ENCODE measurements at places on chromosomes 12 and 14. TPM values are rescaled to one million over a fixed set of nuclear protein-coding genes. Genes with fewer than 3 reads are reported as not detected.

CLEC6A gene
- total RNA-seq, result not detected

SYNE2 gene
- 48.5 TPM for total RNA-seq

SPTB gene
- total RNA-seq, result 1.7 TPM

ERP27 gene
- total RNA-seq, result 1.1 TPM

MIP gene
- not detected for total RNA-seq

SMIM41 gene
- not detected for total RNA-seq

HOXC13 gene
- 7.3 TPM for total RNA-seq

- H3K4me3 ChIP-seq, result no peak overlapping the region
- DNase-seq, result peak; percentile 86
- no peak overlapping the region for H3K27ac ChIP-seq
- H3K36me3 ChIP-seq, result peaks cover 4% of the 10 kb centered on the region
Observed at GRCh38 chr14:21092273-21093011, 6.0 kb downstream of the ZNF219 start.

- no peaks in the 10 kb centered on the region for H3K27me3 ChIP-seq
- DNase-seq, result peak; percentile 83
- no peak overlapping the region for H3K27ac ChIP-seq
- H3K36me3 ChIP-seq, result no peaks in the 10 kb centered on the region
- no peak overlapping the region for H3K4me3 ChIP-seq
- no peaks in the 10 kb centered on the region for H3K4me1 ChIP-seq
Observed at GRCh38 chr12:52395761-52396434, 10.2 kb downstream of the KRT82 start.

GRCh38 chr12:77813558-77813957 lies 17.1 kb upstream of the NAV3 start:
- H3K4me3 ChIP-seq, result no peak overlapping the region
- H3K27ac ChIP-seq, result no peak overlapping the region
- DNase-seq, result no peak
- no peaks in the 10 kb centered on the region for H3K36me3 ChIP-seq
- H3K4me1 ChIP-seq, result no peaks in the 10 kb centered on the region
- H3K27me3 ChIP-seq, result no peaks in the 10 kb centered on the region

- H3K4me1 ChIP-seq, result no peaks in the 10 kb centered on the region
- H3K27ac ChIP-seq, result no peak overlapping the region
- no peaks in the 10 kb centered on the region for H3K36me3 ChIP-seq
Observed at GRCh38 chr14:75489480-75489837, 32.8 kb upstream of the BATF start.

DNA sequence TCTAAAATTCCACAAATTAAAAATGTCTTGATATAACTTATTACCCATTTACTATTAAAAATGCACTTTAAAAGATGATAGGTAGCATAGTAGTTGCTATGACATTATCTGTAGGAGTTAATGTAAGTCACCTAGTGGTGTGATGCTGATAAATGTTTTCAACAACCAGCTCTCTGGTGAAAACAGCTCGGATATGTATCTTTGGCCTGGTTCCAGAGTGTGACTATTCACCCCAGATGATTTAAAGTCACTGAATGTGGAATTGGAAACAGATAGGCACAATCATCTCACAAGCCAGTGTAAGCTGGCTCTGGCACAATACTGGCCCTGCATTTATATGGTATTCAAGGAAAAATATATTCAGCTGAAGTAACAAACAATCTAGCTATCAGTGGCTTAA lies 9.2 kb upstream of the CCDC196 start:
- H3K27ac ChIP-seq, result no peak overlapping the region
- H3K4me3 ChIP-seq, result no peak overlapping the region
- no peak for DNase-seq
- no peaks in the 10 kb centered on the region for H3K4me1 ChIP-seq
- H3K36me3 ChIP-seq, result no peaks in the 10 kb centered on the region

GRCh38 chr12:104011253-104011652 lies 38.7 kb downstream of the GLT8D2 start:
- H3K27ac ChIP-seq, result no peak overlapping the region
- DNase-seq, result no peak
- no peak overlapping the region for H3K4me3 ChIP-seq

GRCh38 chr14:85273099-85273677 lies 256.8 kb upstream of the FLRT2 start:
- H3K27ac ChIP-seq, result no peak overlapping the region
- no peak for DNase-seq
- no peaks in the 10 kb centered on the region for H3K36me3 ChIP-seq
- H3K27me3 ChIP-seq, result no peaks in the 10 kb centered on the region

GRCh38 chr12:105461271-105461943 lies 130.9 kb downstream of the C12orf75 start:
- H3K36me3 ChIP-seq, result no peaks in the 10 kb centered on the region
- H3K27me3 ChIP-seq, result no peaks in the 10 kb centered on the region
- H3K4me3 ChIP-seq, result no peak overlapping the region
- H3K27ac ChIP-seq, result no peak overlapping the region
- H3K4me1 ChIP-seq, result peaks cover 12% of the 10 kb centered on the region

GRCh38 chr12:46432325-46432724 lies 59.8 kb upstream of the SLC38A2 start:
- no peak overlapping the region for H3K4me3 ChIP-seq
- DNase-seq, result no peak
- peaks cover 20% of the 10 kb centered on the region for H3K4me1 ChIP-seq
- no peaks in the 10 kb centered on the region for H3K36me3 ChIP-seq

DNA sequence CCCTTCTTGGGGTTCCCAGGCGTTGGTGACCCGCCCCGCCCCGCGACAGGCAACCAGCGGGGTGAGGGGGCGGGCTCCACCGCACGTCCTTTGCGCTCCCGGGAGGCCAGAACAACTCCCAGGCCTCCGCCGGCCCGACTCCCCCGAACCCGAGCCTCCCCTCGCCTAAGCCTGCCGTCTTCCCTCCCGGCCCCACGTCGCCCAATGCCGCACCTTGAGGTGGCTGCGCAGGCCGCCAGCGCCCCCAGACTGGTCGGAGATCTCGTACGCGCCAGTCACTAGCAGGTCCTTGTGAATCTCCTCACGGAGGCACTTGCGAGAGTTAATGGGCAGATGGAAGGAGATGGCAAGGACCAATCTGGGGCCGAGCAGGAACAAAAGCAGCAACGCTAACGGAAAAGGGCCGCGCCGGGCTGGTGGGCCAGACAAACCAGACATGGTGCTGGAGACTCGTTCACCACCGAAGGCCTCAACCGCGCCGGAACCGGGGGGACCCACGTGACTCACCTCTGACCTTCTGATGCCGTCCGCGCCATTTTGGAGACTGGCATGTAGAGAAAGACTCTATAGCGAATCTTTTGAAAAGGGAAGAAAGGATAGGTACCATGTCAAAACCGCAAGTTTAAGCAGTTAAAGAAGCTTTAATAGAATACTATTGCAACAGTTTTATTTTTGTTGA lies at the start of gene TMED10:
TSS of gene TMED10 (minus strand) at position 471 of the 679 bp plus-strand sequence. CDS start at position 438, 33 bp downstream.
- no peaks in the 10 kb centered on the region for H3K36me3 ChIP-seq
- H3K27me3 ChIP-seq, result no peaks in the 10 kb centered on the region
- no peaks in the 10 kb centered on the region for H3K4me1 ChIP-seq
- DNase-seq, result peak; percentile 91
- peak within 1 kb of the TSS; percentile 91 for H3K4me3 ChIP-seq

GRCh38 chr14:69090187-69090789 lies 62.6 kb downstream of the DCAF5 start:
- H3K27ac ChIP-seq, result no peak overlapping the region
- H3K36me3 ChIP-seq, result no peaks in the 10 kb centered on the region
- DNase-seq, result peak; percentile 58

GRCh38 chr14:75222208-75222701 lies 45.8 kb upstream of the TMED10 start:
- peaks cover 10% of the 10 kb centered on the region for H3K4me1 ChIP-seq
- no peak for DNase-seq
- H3K36me3 ChIP-seq, result no peaks in the 10 kb centered on the region
- H3K27ac ChIP-seq, result no peak overlapping the region
- H3K27me3 ChIP-seq, result no peaks in the 10 kb centered on the region

DNA sequence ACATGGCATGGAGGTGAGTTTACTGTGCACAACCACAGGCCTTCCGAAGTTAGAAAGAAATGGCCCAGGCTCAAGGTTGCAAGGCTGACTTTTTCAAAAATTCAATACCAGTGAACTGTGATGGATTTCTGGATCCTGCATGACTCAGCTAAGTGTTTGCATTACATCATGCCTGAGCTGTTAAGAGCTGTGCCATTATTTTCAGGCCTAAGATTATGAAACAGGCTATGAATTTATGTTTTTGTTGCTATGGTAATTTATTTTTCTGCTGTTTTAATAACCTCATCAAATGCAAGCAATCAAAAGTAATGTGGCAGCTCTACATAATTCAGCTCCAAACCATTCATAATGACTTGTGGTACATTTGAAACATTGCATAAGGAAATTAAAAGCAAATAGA lies 457.7 kb upstream of the TMEM132C start:
- no peak overlapping the region for H3K4me3 ChIP-seq
- no peak overlapping the region for H3K27ac ChIP-seq
- no peaks in the 10 kb centered on the region for H3K36me3 ChIP-seq
- DNase-seq, result no peak
- H3K27me3 ChIP-seq, result no peaks in the 10 kb centered on the region

DNA sequence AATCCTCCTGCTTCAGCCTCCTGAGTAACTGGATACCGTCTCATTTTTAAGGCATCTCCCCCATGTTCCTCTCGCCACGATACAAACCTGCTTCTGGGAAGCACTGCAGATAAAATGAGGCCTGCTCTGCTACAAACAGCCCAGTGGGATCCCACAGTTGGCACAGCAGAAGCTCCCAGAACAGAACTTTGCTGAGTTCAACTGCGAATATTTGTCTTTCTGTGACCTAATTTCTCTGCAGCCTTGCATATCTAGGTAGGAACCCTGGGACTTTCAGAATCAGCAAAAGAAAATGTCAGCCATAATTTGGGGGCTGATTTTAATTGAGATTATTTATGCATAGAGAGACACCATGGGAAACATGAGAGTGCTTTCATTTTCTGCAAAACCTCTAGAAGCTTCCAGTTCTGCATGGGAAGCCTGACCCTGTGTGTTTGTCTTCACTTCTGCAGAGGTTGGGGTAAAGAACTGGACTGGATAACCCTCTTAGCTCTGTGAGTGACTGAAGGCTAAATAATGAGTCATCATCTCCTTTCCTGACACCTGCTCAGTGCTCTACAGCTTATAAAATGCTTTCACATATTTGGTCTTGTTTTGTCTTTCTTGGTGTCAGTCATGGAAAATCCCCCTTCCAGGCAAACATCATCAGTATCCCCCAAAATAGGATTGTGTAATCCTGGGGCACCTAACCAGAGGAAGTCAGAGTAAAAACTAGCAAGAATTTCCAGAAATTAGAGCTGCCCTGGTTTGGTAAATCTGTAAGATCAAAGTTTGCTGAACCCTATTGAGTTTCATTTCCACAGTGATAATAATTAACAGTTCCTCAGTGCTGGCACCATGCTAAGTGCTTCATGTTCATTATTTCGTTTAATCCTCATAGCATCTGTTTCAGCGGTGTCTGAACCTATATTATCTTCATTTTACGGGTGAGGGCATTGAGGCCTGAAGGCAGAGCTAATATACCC lies 185.8 kb downstream of the SLC15A4 start:
- H3K4me3 ChIP-seq, result no peak overlapping the region
- H3K4me1 ChIP-seq, result no peaks in the 10 kb centered on the region
- H3K27me3 ChIP-seq, result no peaks in the 10 kb centered on the region
- no peaks in the 10 kb centered on the region for H3K36me3 ChIP-seq
- DNase-seq, result no peak
- H3K27ac ChIP-seq, result no peak overlapping the region

DNA sequence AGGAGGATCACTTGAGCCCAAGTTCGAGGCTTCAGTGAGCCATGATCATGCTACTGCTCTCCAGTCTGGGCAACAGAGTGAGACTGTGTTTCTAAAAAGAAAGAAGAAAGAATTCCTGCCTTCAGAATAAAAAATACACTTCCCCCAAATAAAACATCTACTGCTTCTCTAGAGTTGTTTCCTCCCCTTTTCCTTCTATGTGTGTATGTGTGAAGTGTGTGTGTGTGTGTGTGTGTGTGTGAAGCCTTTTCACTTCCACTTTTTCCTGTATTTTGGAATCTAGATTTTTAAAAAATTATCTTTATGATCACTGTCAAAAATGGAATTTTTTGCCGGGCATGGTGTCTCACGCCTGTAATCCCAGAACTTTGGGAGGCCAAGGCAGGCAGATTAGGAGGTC lies 12.6 kb upstream of the SNX6 start:
- H3K36me3 ChIP-seq, result no peaks in the 10 kb centered on the region
- DNase-seq, result no peak
- H3K27ac ChIP-seq, result no peak overlapping the region
- no peaks in the 10 kb centered on the region for H3K27me3 ChIP-seq

DNA sequence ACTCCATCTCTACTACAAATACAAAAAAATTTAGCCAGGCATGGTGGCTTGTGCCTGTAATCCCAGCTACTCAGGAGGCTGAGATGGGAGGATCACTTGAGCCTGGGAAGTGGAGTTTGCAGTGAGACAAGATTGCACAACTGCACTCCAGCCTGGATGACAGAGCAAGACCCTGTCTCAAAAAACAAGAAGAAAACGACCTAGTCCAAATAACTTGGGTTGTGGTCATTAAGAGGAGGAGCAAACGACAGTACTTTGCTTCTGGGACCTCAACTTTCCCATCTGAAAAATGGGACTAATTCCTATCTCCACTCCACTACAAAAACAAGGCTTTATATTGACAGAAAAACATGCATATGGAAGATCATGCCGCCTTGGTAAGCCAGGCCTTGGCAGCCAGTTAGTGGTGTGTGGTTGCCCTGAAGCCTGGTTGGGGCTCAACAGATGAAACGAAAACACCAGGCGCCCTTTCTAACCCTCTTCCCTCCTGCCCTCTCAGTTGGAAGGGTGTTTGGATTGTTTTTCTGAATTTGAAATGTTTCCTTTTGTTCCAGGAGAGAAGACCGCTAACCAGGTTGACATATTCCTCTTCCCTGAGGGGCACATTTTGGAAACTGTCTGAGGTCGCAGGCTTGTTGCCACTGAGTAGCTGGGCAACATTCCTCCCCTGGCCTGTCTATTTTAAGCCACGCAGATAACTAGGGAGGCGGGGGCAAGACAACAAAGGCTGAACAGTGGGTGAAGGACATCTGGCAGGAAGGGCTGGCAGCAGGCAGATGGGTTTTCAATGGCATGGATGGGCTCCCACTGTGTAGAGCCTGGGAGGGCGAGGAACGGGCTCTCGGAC lies 13.7 kb upstream of the VPS37B start:
- H3K4me3 ChIP-seq, result no peak overlapping the region
- peak; percentile 48 for DNase-seq
- no peaks in the 10 kb centered on the region for H3K27me3 ChIP-seq
- H3K4me1 ChIP-seq, result no peaks in the 10 kb centered on the region

GRCh38 chr12:1491983-1492697 lies 102.2 kb downstream of the FBXL14 start:
- H3K4me3 ChIP-seq, result no peak overlapping the region
- no peak overlapping the region for H3K27ac ChIP-seq
- DNase-seq, result no peak
- H3K36me3 ChIP-seq, result no peaks in the 10 kb centered on the region
- no peaks in the 10 kb centered on the region for H3K4me1 ChIP-seq
- no peaks in the 10 kb centered on the region for H3K27me3 ChIP-seq

GRCh38 chr14:34087571-34087970 lies 136.7 kb upstream of the EGLN3 start:
- peaks cover 31% of the 10 kb centered on the region for H3K4me1 ChIP-seq
- no peak overlapping the region for H3K4me3 ChIP-seq
- no peaks in the 10 kb centered on the region for H3K27me3 ChIP-seq
- H3K27ac ChIP-seq, result no peak overlapping the region
- no peak for DNase-seq
